ENCODE measurements at places on chromosomes 4 and X. TPM values are rescaled to one million over a fixed set of nuclear protein-coding genes. Genes with fewer than 3 reads are reported as not detected.

GRCh38 chr4:7341491-7342222 is 93.1 kb downstream of the PSAPL1 start:
- no peak for DNase-seq

DNA sequence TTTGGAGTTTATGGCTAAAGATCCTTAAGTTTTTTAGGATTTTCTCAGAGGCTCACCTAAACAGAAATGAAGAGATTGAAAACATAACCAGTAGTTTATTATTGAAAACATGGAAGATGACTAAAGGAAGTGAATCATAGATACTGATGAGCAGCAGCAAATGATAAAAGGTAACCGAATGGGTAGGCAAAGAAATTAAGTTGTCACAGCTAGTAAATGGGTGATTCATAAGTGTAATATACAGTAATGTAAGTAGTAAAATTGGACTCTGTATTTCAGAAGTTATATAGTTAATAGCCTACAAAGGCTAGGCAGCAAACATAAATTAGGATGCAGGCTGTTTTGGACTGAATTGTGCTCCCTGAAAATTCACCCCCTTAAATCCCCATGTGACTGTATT is 59.0 kb upstream of the ADGRA3 start:
- DNase-seq: no peak

GRCh38 chrX:133290076-133290475 is 71.9 kb upstream of the TFDP3 start:
- DNase-seq: no peak

Gene TEX11
- total RNA-seq: not detected

- DNase-seq: no peak
Measured at GRCh38 chr4:168059251-168059650, 33.1 kb upstream of the ANXA10 start.

DNA sequence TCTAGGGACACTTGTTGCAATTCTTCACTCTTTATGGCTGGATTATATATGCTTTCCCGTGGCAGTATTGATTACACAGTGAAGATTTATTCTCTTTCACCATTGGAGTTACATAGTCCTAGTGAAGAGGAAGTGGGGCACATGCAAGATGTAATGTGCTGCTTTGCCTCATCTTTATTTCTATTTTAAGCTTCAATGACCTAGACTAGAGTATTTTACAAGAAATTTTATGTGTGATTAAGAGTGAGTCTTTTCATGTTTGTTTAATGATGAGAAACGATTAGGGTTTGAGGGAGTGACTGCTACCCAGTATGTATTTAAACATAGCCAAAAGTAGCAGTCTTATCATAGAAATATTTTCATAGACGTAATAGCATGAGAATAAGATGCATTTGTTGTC is 30.8 kb downstream of the DIAPH2 start:
- no peak for DNase-seq

GRCh38 chr4:8762356-8762755 is 109.3 kb downstream of the HMX1 start:
- DNase-seq: no peak

Gene CT55
- not detected for total RNA-seq

DNA sequence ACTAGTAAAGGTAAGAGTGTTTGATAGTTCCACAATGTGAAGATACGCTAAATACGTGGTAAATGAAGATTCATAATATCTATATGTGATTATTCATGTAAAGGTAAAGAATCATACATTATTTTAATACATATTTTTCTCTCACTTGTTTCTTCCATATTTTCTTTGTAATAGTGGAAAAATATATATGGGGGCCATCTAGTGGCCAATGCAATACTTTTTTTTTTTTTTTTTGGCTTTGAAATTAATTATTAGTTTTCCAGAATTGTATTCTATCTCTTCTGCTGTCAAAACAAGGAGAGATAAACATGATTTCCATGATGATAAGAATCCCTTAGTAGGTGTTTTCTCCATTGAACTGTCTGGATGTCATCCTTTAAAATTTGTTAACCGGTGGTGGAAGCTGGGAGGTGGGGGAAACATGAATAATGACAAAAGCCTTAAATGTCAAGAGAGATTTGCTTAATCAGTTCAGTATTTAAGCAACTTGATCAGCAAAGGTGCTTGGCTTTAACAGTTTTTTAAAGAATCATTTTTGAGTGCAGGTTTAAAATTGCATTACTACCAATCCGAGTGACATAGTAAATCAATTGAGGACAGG is 508.7 kb upstream of the HTR2C start:
- no peak for DNase-seq

Gene HSFX4
- not detected for total RNA-seq

Gene P2RY4
- total RNA-seq: not detected

DNA sequence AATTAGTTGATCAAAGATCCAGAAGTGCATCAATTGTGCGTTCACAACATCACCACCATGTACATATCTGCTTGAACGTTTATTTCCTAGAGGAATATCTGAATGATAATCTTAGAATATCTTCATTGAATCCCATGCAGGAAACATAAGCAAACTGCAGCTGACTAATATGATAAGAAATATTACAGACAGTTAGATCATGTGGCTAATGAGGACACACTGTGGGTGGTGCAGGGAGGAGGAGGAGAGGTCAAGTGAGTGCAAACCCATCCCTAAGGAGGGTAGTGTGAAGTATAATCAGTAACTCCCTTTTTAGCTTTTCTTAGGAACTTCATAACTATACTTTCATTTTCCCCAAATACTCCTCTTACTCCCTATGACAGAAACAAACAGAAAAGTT is 58.3 kb upstream of the HPGD start:
- no peak for DNase-seq

Gene SPATA4
- total RNA-seq: not detected

- no peak for DNase-seq
Measured at GRCh38 chr4:143658336-143658735, 42.1 kb downstream of the FREM3 start.

DNA sequence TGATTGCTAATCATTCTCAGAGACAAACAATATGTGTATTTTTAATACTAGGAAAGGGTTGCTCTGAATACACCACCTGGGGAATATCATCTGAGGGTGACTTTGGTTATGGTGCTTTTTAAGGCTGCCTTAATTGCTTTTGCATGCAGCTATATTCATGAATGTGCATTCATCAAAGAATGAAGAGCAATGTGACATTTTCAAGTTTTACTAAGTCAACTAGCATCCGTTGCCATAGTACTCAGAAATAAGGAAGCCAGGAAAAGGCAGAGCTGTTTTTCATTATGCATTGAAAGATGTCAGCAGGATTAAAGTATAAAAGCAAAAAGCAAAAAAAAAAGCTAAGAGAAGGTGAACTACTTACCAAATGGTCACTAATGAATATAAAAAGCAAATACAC is 67.4 kb upstream of the PCDH18 start:
- no peak for DNase-seq

GRCh38 chr4:81369886-81370285 is 101.8 kb downstream of the RASGEF1B start:
- DNase-seq: no peak

All from Caki2 (cell line).